Caco-2 (cell line): ENCODE measurements at places on chromosomes 5 and 9. TPM values are rescaled to one million over a fixed set of nuclear protein-coding genes. Genes with fewer than 3 reads are reported as not detected.

- DNase-seq = no peak
Observed at GRCh38 chr9:136757328-136757727, 715 bp downstream of the LCN8 start.

- no peak for DNase-seq
Observed at GRCh38 chr5:78756858-78757257, 108.3 kb upstream of the LHFPL2 start.

Gene CBY3
- 0.68 and 1.3 TPM in 2 replicates for total RNA-seq

Gene TOR1B
- total RNA-seq = 22.8 and 28.0 TPM in 2 replicates

DNA sequence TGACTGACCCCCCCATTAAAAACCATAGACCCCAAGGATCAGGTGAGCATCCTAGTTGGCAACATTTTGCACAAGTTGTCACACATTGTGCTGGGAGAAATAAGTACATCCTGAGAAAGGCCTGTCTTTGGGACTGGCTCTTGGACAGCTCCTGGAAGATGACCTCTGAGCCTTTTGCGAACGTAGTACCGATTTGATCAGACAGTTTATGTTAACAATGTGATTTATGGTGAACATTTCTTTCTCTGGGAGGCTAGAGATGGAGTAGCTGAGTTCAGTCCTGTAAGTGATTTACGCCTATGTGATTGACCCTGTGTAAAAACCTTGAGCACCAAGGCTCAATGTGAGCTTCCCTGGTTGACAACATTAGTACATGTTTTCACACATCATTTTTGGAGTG is 41.7 kb downstream of the LOX start:
- DNase-seq = no peak

DNA sequence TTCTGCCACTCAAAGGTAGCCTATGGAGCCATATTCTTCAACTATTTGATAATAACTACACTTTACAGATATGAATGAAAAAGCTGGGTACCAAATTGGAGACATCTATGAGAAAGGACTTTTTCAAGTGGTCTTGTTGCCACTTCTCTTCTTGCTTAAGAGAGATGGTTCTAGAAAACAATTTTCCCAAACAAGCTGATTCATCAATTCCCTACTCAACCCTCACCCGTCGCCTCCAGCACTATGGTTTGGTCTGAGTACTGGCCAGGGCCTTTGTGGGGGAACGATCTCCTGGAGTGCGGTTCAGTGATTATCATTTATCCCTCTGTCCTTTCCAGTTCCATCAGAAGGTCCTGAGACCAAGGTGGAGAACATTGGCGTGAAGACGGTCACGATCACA is 56.8 kb downstream of the IL31RA start:
- DNase-seq = no peak

DNA sequence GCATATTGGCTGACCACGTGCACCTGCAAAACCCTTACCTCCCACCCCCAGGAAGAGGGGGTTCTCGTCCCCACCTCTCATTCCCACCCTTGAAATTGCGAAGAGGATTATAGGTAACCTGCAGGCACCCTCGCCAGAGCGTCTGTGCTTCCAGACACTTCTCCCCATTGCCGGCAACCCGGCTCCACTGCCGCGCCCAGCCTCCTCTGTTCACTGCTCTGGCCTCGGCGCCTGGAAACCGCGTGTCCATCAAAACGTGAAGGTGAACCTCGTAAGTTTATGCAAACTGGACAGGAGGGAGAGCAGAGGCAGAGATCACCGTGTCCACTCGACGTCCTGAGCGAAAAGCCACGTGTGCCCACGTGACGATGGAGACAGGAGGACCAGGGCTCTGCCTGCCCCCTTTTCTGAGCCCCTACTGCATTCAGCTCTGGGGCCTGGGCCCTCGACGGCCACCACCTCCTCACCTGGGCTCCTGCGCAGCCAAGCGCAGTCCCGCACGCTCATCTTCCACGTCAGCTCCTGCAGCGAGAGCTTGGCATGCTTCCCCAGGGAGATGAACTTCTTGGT is 1.9 kb downstream of the TERT start:
- no peak for DNase-seq

DNA sequence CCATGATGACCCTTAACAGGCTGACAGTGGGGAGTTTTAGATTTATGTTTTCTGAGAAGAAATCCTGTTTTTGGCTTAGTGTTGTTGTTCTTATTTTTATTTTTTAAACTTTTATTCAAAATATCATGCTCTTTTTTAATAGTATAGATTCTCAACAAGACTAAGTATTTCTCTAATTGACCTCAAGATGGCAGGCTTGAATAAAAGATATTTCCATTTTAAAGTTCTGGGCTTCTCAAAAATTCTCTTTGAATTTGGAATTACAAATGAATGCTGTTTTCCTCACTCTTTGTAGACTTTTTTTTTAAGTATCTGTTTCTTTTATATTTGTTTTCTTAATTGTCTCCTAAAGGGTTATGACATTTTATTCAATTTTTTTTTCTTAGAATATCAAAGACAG is 50.0 kb upstream of the SH3GL2 start:
- DNase-seq = no peak

DNA sequence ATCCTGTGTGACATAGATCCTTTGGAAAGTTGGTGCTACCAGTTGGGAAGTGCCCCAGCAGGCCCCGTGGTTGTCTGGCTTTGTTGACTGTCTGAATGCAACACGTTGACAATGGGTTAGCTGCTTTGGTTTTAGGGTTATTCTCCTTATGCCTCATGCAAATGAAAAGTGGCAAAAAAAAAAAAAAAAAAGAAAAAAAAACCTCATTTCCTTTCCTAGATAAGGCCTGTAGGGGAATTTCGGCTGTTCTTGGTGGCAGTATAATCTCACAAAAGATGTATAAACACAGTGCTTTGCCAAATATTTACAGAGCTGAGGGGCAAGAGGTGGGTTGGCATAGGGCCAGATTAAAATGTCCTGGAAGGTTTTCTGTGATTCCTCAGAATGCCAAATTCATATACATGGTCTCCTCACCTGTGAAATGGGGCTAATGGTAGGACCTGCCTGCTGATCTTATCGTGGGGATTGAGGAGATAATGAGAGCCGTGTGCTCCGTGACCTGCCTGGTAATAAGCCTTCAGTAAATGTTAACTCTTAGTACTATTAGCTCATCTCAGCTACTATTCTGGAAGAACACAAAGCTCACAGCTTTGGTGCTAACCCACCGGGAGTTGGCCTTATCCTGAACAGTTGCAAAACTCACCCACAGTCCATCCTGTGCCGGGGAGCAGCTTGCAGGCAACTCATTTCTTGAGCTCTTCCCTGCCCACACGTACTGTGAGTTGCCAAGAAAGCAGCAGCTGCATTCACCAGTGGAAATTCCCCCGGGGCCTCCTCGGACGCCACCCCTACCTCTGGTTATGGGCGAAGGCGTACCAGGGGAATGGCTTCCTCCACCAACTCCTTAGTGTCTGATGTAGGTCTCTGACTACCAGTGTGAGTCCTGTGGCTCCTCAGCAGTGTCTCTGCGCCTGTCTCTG is 220.3 kb downstream of the NR3C1 start:
- DNase-seq = no peak

DNA sequence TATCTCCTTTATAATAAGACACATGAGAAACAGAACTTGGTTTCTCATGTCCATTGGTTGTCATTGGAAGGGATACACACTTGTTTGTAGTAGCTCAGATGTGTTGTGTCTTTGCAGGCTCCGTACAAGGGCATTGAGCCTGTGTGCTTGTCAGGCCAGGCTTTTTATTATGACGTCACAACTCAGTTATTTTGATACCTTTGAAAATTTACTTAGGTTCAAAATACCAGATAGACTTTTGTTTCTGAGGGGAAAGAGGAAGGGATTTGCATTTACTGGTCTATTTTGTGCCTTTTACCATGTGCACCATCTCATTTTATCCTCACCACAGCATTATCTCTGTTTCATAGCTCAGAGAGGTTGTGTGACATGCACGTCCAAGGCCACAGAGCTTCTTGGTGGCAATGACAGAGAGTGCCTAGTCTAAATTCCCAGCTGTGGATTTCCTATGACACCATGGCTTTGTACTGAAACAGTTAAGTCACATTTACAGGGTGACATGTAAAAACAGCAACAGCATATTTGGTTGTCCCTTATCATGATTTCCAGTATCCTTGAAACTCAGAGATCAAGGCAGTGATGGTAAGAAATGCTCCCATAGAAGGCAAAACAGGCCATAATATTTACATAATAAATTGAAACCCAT is 268.7 kb downstream of the AOPEP start:
- no peak for DNase-seq

GRCh38 chr5:165035520-165035919 is 1530.1 kb downstream of the MAT2B start:
- DNase-seq = no peak
